ENCODE measurements at places on chromosomes 1 and 21.

DNA sequence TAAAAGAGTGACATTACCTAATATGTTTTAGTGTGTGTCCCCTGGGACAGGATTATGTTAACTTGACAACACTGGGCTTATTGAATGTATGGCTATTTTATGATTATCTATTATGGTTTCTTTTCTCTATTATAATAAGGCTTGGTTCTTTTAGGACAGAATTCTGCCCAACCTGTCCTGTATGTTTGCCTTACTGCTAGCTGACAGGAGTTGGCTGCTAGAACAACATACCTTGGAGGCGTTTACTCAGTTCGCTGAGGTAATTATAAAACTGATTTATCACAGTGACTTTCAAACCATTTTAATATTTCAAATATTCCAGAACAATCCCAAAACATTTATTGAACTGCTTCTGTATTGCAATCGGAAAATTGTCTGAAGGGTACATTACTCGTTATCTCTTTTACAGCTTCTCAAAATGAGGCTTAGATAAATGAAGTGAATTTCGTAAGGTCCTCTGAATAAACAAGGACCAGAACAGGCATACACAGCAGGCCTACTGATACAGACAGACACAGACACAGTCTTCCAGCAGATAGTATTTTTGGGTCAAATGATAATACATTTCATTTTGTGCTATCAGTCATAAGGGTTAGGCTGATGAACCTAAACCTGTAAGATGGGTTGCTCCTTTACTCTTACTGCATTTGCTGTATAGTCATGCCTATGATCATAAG, 44.2 kb downstream of the SCYL3 start:
- no peak for DNase-seq

DNA sequence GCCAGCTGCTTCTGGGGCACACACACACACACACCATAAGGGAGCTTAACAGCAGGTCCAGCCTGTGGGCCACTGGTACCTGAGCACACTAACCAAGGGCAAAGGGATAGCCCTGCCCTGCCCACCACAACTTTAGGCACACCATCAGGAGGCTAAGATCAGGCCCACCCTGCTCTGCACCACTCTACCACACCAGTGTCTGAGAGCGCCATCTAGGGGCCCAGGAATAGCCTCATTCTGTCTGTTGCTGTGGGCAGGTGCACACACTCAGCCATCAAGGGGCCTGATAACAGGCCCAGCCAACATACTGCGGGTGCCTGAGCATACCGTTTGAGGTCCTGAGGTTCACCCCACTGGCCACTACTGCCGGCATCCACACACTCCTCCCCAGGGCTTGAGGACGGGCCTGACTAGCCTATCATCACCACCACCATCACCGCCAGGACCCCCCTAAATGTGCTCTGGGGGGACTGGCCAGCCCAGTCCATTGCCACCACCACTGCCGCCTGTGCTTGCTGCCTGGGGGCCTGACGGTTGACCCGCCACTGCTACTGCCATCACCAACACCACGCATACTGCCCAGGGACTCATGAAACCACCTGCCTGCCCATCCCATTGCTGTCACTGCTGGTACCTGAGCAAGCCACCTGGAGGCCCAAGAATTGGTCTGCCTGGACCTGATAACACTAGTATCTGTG, 31.3 kb downstream of the NSL1 start:
- DNase-seq: no peak

DNA sequence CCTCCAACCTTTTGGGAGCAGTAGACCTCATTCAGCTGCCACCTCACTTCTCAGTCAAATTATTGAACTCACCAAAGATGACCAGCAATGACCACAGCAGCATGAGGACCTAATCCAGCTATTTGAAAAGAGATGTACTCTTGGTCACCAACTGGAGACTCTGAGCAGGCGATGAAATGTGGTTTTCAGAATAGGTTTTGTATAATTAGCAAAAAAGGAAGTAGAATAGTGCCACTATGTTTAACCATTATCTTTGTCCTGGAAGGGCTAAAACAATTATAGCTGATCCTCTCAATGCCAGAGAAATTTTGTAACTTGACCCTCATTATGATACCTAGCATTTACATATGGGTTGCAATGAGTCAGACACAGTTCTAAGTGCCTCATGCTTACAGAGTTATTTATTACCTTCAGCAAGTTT, at the start of gene FCRL2:
Gene FCRL2, minus strand, starts transcription at position 162 of the 421 bp plus-strand sequence. Its CDS starts 59 bp downstream, at position 103.
- DNase-seq: no peak

DNA sequence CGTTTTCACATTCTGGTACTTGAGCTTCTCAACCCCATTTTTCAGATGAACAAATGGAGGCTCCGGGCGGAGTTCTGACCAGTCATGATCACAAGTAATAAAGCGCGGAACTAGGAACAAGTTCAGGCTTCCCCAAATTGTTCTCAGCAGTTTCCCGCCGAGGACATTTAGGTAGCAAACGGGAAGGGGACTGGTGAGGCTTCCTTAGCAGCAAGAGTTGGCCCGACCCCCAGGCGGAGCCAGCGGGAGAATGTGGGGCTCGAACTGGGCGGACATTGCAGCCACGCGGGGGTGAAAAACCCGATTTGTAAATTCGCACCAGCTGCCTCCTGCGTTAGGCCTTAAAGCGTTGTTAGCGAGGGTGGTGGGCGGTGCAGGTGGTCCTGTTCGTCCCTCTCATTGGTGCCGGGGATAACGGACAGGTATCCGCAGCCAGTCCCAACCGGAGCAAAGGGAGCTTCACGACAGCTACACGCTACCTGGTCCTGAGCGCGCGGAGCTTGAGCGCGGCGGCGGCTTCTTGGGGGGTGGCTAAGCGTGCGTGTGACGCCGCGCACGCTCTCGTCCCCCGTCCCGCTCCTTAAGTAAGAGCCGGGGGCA, 15.3 kb downstream of the SEMA6C start:
- no peak for DNase-seq

DNA sequence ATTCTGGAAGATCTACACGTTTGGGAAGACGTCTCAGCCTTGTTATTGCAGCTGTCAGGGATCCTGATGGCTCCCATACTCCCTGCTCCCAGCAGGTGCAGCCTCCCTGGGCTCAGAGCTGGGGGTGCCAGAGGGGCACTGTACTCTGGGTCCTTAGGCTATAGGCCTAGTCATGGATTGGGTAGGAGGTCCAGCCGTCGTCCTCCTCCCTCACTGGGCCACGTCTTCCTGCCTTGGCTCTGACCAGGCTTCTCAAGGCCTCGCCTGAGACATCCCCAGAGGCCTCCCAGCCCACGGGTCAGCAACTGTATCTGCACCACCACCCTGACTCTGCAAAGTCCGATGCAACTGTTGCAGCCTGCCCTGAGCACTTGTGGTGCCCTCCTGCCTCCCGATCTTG, 18.2 kb downstream of the MYOM3 start:
- no peak for DNase-seq

GRCh38 chr1:244192325-244192724, 141.2 kb downstream of the ZBTB18 start:
- no peak for DNase-seq

- DNase-seq: peak; percentile 14
Observed at GRCh38 chr1:59718064-59718988, 96.4 kb upstream of the HOOK1 start.

GRCh38 chr21:34039678-34040382, 33.5 kb upstream of the MRPS6 start:
- DNase-seq: no peak

- DNase-seq: no peak
Observed at GRCh38 chr1:244162786-244163530, 111.9 kb downstream of the ZBTB18 start.

DNA sequence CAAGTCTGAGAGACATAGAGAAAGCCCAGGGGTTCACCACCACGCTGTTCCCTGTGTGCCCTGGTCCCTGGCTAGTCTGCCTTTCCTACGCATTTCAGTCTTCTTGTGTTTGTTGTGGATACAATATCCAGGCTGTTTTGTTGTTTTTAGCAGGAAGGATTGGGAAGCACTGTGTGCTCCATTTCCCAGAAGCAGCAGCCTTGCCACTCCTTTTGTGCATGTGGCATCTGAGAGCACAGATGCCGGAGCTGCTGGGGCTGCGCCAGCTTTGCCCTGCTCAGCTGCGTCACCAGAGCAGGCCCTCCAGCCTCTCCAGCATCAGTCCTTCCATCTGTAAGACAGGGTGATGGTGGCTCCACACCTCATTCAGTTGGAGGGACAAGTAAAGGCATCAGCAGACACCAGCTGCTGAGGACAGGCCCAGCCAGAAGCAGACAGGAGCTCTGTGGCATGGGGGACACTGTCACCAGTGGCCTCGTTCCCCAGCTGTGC, 94.4 kb upstream of the COL6A1 start:
- DNase-seq: no peak

DNA sequence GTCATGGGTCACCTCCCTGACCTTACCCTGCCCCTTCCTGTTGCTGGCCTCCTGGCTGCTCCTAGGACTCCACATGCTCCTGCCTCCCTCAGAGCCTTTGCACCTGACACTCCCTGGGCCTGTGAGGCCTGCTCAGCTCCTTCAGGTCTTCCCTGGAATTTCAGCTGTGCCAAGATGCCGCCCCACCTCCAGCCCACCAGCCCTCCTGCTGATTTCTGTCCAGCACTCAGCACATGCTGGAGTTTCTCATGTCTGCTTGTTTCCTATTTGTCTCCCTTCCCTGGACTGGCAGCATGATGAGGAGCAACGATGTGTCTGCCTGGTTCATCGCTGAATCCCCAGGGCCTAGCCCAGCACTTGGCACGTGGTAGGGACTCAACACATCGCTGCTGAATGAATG, 3.0 kb downstream of the MFAP2 start:
- DNase-seq: no peak

DNA sequence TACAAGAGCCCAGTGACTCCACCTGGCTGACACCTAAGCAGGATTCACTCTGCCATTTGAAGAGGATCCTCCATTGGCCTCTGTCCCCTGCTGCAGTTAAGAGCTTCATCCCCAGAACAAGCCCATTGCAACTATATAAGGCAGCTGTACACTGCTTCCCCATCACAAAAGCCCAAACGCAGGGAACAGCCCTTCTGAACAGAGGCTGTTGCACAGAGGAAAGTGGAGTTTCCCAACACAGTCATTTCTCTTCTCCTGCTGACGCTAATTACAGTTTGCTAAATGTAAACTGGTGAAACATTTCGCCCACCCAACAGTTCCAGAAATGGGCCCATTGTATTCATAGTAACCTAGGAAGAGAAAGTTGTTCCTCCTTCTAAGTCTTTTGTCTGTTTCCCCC, 455.8 kb upstream of the DAB1 start:
- no peak for DNase-seq

GRCh38 chr1:2134266-2134620, 60.3 kb downstream of the FAAP20 start:
- DNase-seq: no peak

DNA sequence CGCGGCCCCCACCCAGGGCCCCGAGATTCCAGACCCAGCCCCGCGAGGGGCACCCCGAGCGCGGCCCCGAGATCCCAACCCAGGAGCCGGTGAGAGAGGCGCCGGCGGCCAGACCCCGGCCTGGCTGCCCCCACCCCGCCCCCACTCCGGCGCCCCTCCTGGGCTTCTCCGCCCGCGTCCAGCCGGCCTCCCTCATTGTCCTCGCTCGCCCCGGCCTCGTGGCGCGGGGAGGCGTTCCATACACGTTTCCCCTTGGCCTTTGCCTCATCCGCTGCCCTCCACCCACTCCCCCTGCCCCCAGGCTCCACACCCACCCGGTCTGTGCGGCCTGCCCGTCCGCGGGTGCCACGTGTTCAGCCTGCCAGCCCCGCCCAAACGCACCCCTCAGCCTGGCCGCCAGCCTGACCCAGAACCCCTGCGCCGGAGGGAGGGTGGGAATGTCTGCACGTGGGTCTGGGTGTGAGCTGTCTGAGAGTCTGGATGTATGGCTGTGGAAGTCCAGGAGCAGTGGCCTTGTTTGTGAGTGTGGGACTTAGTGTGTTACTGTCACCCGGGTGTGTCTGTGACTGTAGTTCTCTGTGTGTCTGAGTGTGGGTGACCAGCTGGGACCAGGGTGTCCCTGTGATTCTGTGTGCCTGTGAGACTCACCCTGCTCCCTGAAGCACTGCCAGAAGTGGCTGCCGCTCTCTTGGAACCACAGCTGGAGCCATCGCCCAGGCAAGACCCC, 681 bp downstream of the B4GALT2 start:
- DNase-seq: no peak

GRCh38 chr1:236913371-236914037, 90.7 kb downstream of the MT1HL1 start:
- DNase-seq: no peak

- DNase-seq: no peak
Observed at GRCh38 chr1:59937636-59938210, 11.2 kb upstream of the CYP2J2 start.

- peak; percentile 17 for DNase-seq
Observed at GRCh38 chr1:88800382-88801051, 90.8 kb downstream of the GTF2B start.

DNA sequence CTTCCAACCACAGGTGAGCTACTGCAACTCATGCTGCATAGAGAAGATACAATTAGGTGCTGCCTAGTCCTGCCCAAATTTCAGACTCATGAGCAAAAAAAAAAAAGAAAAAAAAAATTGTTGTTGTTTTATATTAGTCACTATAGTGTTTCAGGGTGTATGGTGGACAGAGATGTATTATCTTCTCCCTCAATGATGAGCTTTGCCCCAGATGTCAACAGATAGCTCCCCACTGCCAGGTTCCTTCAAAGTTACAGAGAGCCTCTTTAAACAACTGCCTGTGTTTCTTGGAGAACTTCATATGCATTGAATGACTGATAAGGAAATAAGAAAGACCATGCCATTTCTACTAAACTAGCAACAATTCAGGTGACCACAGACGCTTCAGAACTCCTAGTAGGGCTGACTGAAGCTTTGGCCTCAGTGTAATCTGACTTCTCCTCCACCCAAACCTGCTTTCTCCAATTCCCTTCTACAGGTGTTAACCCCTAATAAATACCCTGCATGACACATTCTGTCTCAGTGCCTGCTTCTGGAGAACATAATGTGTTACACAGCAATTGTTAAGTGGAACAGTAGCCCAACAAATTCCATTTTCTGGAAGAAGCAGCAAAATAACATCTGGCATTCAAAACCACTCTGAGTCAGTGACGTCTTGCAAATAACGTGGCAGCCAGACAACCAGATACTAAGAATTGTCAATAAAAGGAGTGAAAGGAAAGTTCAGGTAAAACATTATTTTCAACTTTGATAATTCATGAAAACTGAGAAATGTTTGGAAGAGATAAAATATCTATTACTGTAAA, 147.7 kb downstream of the CDC42BPA start:
- DNase-seq: no peak

DNA sequence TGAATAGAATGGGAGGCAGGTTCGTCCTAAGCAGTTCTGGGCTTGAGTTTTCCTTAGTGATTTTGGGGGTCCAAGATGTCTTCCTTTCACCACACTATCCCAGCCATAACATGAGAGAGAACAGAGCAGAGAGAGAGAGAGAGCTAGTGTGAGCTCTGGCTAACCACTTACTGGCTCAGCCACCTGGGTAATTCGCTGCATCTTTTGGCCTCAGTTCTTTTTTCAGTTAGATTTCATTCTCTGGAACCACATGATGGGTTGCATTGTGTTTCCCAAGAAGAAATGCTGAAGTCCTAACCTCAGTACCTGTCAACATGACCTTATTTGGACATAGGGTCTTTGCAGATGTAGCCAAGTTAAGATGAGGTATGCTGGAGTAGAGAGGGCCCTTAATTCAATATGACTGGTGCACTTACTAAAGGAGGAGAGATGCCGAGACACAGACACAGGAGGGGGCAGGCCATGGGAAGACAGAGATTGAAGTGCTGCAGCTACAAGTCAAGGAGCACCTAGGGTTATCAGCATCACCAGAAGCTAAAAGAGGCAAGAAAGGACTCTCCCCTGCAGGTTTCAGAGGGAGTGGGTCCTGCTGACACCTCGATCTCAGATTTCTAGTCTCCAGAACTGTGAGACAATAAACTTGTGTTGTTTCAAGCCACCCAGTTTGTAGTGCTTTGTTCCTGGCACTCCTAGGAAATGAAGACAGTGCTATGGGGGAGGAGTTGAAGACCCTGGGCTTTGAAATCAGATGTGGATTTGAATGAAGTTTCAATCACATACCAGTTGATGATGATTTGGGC, 26.2 kb upstream of the TARBP1 start:
- DNase-seq: no peak

Data from NCI-H1694 treated with DMSO at 0.1 percent for 48 hours (cell line).